ENCODE measurements at places on chromosomes 5 and 9. TPM values are rescaled to one million over a fixed set of nuclear protein-coding genes. Genes with fewer than 3 reads are reported as not detected.

The IL7R gene
- 42.5 TPM for total RNA-seq

The DROSHA gene
- 58.8 TPM for total RNA-seq

The GKAP1 gene
- total RNA-seq, result 10.7 TPM

The LRRC19 gene
- not detected for total RNA-seq

The MYMK gene
- total RNA-seq, result not detected

The CCL28 gene
- total RNA-seq, result not detected

The ZFP62 gene
- 18.2 TPM for total RNA-seq

The SCAI gene
- 4.9 TPM for total RNA-seq

- DNase-seq, result peak; percentile 34
Measured at GRCh38 chr5:96940586-96940985, 4.7 kb downstream of the LNPEP start.

- no peak for DNase-seq
Measured at GRCh38 chr9:79300068-79300467, 271.7 kb upstream of the TLE4 start.

DNA sequence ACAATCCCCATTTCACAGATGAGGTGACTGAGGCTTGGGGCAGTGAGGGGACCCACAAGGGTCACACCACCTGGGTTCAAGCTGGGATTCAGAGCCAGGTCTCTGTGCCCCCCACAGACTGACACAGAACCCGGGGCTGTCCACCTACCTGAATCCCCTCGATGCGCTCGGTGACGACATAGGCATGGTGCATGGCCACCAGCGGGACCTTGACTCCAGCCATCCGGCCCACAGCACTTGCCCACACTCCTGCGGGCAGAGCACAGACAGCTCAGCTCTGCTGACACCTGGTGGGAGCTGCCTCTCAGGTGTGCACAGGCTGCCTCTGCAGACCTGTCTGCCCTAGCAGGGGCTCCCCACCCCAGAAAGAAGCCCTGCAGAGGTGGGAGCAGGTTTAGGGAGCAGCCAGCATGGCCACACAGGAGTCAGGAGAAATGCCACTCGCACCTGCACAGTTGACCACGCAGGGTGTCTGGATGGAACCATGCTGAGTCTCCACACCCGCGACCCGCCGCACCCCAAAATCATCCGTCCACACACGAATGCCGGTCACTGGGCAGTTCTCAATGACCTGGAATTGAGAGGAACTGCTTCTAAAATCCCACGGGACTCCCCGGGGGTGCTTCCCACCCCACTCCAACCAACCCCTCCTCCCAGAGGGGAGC lies 8.4 kb downstream of the SARDH start:
- DNase-seq, result no peak

DNA sequence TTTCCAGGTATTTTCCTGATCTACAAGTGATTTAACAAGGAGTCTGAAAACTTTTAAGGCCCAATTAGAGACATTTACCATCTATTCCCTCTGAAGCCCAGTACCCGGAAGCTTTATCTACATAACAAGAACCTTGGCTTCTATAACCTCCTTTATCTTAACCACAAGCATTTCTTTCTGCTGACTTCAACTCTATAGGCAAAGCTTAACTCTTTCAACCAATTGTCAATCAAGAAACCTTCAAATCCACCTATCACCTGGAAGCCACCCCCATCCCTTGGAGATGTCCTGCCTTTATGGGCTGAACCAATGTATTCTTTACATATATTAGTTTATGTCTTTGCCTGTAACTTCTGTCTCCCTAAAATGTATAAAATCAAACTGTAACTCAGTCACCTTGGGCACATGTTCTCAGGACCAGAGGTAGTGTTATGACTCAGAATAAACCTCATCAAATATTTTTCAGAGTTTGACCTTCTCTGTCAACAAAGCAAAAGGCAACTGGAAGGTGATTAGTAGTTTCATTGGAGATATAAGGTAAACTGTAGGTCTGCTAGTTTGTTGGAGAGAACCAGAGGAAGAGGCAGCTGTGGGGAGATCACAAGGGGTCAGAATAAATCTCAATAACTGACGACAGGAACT lies 13.0 kb upstream of the RIMOC1 start:
- no peak for DNase-seq

- no peak for DNase-seq
Measured at GRCh38 chr9:134914501-134914834, 3.2 kb downstream of the FCN1 start.

DNA sequence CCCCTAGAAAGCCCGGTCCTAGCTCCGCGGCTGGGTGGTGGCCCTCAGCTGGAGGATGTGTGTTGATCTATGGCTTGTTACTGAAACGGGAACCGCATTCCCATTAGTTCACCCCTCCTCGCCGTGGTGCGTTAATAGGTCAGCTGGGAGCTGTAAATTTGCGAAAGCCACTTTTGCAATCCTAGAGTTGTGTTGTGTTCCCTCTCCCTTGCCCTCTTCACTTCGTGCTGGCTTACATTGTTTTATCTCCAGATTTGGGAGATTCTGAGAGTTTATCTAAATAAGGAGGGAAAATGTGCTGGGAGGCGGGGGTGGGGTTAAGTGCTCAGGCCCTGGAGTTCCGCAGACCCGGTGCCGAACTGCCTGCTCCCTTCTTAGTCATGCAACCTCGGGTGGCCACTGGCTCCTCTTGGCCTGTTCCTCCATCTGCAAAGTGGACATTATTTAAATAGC lies 62.8 kb downstream of the HMCN2 start:
- DNase-seq, result no peak

DNA sequence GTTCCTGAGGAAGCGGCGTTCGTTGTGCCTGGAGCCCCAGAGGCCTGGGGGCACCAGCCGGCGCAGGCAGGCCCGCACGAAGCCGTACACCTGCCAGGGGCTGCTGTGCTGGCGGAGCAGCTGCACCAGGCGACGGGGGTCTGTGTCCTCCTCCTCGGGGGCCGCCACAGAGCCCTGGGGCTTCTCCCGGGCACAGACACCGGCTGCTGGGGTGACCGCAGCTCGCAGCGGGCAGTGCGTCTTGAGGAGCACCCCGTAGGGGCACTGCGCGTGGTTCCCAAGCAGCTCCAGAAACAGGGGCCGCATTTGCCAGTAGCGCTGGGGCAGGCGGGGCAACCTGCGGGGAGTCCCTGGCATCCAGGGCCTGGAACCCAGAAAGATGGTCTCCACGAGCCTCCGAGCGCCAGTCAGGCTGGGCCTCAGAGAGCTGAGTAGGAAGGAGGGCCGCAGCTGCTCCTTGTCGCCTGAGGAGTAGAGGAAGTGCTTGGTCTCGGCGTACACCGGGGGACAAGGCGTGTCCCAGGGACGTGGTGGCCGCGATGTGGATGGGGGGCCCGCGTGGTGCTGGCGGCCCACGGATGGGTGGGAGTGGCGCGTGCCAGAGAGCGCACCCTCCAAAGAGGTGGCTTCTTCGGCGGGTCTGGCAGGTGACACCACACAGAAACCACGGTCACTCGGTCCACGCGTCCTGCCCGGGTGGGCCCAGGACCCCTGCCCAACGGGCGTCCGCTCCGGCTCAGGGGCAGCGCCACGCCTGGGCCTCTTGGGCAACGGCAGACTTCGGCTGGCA lies 1.3 kb downstream of the TERT start:
- DNase-seq, result no peak

DNA sequence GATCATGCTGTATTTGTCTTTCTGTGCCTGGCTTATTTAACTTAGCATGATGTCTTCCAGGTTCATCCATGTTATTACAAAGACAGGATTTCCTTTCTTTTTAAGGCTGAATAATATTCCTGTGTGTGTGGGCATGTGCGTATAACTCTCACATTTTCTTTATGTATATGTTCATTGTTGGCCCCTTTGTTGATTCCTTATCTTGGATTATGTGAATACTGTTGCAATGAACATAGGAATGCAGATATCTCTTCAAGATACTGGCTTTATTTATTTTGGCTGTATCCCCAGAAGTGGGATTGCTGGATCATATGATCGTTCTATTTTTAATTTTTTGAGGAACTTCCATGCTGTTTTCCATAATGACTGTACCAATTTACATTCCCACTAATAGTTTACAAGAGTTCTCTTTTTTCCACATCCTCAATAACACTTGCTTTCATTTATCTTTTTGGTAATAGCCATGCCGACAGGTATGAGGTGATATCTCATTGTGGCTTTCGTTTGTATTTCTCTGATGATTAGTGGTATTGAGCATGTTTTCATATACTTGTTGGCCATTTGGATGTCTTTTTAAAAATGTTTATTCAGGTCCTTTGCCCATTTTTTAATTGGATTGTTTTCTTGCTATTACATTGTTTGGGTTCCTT lies 38.0 kb downstream of the CREBRF start:
- DNase-seq, result peak; percentile 53

- DNase-seq, result peak; percentile 77
Measured at GRCh38 chr5:37792975-37793631, 46.7 kb downstream of the GDNF start.

GRCh38 chr5:180467028-180467975 lies 26.9 kb upstream of the CNOT6 start:
- peak; percentile 76 for DNase-seq

DNA sequence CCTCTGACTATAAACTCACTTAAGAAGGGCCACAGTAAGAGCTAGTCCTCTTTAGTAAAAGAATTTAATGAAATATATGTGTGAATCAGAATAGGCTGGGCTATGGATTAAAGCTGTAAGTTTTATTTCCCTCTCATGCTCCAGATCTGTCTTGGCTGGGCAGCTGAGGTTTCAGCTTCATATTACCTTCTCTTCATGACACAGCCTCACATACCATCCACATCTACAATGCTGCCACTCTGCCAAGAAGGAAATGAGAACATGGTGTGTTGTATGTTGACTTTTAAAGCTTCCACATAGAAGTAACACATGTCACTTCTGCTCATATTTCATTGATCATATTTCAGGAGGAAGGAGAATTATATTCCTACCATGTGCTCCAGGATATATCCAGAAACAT lies 776.0 kb upstream of the ACO1 start:
- peak; percentile 1 for DNase-seq

GRCh38 chr9:27540502-27540901 lies 10.9 kb upstream of the MOB3B start:
- no peak for DNase-seq

DNA sequence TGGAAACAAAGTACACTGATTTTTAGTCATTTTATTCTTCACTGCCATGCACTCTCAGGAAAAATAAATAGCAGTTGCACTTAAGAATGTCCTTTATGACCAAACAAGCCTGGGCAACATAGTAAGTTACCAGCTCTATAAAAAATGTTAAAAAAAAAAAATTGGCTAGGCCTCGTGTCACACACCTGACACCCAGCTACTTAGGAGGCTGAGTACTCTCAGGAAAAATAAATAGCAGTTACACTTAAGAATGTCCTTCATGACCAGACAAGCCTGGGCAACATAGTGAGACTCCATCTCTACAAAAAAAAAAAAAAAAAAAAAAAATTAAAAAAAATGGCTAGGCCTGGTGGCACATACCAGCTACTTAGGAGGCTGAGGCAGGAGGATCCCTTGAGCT lies 304.6 kb downstream of the SLCO4C1 start:
- DNase-seq, result no peak

DNA sequence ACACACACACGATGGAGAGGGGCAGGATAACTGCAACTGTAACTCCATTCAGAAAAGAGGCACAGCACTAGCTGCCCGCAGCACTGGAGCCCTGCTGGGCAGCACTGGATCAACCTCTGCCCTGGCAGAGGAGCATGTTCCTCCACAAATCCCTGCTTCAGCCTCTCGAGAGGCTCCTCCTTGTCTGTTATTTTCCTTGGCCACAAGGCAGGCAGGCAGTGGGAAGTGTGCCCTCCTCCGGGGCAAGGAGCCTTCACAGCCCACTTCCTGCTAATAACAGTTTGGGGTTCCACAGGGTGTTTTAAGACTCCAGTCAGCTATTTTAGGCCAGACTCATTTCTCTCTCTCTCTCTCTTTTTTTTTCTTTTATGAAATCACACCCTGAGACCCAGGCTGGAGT lies 11.8 kb downstream of the FXN start:
- no peak for DNase-seq

DNA sequence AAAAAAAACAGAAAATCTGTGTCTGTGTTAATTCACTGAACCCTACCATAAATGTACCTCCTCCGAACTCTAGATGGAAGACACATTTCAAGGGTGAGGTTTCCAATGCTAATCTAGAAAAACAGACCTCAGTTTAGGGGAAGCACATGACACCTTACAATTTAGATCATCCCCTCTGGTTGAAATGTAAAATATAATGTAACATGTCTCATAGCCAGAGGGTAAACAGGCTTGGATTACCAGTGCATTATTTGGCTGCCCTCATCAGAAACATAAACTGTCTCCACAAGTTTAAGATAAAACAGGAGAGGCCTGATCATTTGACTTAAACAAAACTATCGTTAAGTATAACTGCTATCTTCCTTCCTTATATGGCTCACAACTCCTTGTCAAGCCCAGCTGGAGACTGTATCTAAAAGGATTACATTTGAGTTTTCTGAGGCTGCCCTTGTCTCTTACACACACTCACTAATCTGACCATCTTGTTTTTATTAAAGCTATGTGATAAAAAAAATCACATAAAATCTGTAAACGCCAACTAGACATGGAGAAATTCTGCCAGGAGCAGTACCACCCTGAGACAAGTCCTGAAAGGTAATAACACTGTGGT lies 105.7 kb downstream of the LURAP1L start:
- DNase-seq, result no peak

DNA sequence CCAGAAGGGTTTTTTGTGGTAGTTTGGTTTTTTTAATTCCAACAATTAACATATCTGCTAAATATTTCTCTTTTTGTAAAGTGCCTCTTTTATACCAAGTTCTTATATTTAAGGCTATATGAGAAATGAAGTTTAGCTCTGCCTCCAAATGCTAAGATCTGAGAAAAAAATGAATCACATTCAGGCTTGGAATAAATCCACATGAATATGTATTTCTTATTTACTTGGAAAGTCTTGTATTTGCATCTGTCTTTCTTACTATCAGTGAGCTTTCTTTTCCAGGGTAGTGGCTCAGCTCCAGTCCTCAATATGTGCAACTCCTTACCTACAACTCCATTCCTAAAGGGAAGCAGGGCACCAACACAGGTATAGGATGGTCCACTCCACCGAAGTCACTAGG lies 127.9 kb downstream of the GLIS3 start:
- DNase-seq, result no peak

GRCh38 chr5:129382921-129383672 lies 77.0 kb upstream of the ADAMTS19 start:
- DNase-seq, result no peak

DNA sequence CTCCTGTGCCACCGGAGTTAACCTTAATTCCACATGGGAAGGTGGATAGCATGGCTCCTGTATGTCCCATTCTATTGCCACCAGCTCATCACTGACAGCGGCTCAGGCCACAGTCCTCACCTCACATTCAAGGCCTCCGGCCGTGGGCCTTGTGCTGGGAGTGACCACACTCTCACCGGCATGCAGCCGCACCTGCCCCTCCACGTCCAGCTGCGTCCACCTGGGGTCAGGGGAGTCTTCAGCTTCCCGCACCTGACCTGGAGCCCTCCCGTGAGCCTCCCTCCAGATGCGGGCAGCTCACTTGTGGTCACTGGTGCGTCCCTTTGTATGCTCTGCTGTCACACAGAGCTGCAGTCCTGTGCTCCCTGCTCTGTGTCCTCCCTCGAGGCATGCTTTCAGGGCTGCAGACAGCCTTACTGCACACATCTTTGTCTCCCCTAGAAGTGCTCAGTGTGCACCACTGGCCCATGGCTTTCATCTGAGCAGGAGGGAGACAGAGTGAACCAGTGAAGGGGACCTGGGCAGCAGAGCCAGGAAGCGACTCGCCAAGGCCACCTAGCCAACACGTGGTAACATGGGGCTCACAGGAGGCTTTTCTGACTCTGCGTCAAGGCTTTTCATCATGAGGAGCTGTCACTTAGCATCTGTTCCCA lies 210.1 kb downstream of the ERCC6L2 start:
- DNase-seq, result no peak
